ENCODE measurements at places on chromosomes 16 and 17. TPM values are rescaled to one million over a fixed set of nuclear protein-coding genes. Genes with fewer than 3 reads are reported as not detected.

DNA sequence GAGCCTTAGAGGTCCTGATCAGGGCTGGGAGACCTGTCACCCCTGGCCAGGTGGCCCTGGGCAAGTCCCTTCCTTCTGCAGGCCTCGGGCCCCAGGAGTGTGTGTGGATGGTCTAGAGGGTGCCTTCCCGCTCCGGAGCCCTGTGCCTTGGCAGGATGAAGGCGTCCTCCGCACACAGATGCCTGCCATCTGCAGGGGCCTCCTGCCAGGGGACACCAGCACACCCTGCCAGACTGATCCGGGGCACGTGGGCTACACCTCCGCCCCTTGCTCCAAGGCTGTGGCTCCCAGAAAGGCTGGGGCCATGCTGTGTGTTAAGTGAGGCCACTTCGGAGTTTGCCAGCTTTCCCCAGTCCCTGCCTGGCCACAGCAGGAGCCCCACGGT, 30.7 kb downstream of the NPTX1 start:
- H3K27me3 ChIP-seq, result no peaks in the 10 kb centered on the region
- H3K4me1 ChIP-seq, result no peaks in the 10 kb centered on the region
- DNase-seq, result no peak

DNA sequence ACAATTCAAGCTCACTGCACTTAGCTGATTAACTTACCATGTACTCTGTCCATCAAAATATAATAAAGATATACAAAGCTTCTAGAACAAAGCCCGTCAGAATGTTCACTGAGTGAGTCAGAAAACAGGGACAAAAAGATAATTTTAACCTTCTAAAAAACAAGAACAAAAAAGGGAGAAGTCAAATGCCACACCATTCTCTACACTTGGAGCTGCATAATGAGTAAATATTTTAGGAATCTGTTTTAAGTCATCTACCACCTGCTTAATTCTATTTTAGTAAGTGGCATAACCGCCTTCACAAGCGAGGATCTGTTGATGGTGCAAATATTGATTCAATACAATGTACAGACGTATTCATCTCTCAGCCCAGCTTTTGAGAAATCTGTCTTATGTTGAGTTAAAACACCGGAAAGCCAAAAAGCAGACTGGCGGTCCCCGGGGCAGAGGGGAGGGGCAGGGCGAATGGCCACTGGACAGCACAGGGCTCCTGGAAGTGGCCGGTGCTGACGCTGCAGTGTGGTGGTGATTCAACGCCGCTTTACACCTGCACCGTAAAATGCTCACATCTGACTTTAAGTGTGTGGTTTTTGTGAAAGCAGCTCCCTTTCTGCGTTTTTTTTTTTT, 20.1 kb downstream of the RAB40B start:
- no peaks in the 10 kb centered on the region for H3K27me3 ChIP-seq
- no peak overlapping the region for H3K4me3 ChIP-seq
- DNase-seq, result no peak
- H3K4me1 ChIP-seq, result no peaks in the 10 kb centered on the region

The KRT27 gene
- not detected for polyA plus RNA-seq

- peak; percentile 37 for DNase-seq
- H3K4me1 ChIP-seq, result peaks cover 52% of the 10 kb centered on the region
- no peaks in the 10 kb centered on the region for H3K27me3 ChIP-seq
- H3K36me3 ChIP-seq, result peaks cover 34% of the 10 kb centered on the region
- H3K4me3 ChIP-seq, result peak overlapping the region; percentile 66
These were observed 803 bp downstream of the APOBR start for GRCh38 chr16:28495098-28495793.

GRCh38 chr17:66580956-66581391, 253.9 kb upstream of the CACNG5 start:
- H3K36me3 ChIP-seq, result no peaks in the 10 kb centered on the region
- no peak overlapping the region for H3K4me3 ChIP-seq
- no peak overlapping the region for H3K27ac ChIP-seq

GRCh38 chr16:23564575-23565363, 7.2 kb downstream of the UBFD1 start:
- DNase-seq, result no peak
- peaks cover 3% of the 10 kb centered on the region for H3K4me1 ChIP-seq

DNA sequence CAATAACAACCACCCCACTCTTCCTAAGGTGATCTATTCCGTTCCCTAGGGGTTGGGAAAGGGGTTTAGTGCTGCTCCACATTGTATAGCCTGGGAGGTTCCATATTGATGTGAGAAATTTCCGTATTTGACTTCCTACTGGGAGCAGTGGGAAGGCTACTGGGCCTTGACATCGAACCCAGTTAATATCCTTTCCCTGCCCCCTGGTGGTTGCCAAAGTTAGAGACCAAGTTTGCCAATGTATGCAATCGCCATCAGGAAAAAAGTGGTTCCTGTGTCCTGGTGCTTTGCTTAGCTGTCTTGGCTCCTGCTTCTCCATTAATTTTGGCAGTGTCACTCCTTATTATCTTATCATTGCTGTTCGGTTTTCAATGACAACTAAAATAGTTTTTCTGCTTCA, 914.9 kb downstream of the KCNJ2 start:
- H3K4me3 ChIP-seq, result no peak overlapping the region
- H3K27ac ChIP-seq, result no peak overlapping the region
- H3K4me1 ChIP-seq, result no peaks in the 10 kb centered on the region
- no peaks in the 10 kb centered on the region for H3K36me3 ChIP-seq
- no peaks in the 10 kb centered on the region for H3K27me3 ChIP-seq

- peaks cover 41% of the 10 kb centered on the region for H3K27me3 ChIP-seq
- no peak overlapping the region for H3K4me3 ChIP-seq
- no peak overlapping the region for H3K27ac ChIP-seq
- H3K36me3 ChIP-seq, result no peaks in the 10 kb centered on the region
These were observed 527 bp upstream of the CHAD start for GRCh38 chr17:50469208-50469605.

DNA sequence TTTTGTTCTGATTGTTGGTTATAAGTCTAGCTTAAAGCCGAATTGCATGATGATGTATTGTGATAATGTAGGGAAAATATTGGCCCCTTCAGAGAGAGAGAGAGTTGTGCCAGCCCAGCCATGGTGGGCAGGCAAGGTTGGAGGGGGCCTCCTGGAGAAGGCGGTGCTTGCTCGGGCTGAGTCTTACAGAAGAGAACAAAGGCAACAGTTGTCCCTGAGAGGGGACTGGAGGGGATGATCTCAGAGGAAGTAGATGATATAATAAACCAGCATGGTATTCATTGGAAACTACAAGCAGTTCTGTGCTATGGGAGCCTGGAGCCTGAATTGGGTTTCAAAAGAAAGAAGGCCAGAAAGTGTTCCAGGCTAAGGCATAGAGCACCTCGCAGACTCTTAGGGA, 173.8 kb downstream of the RPTOR start:
- H3K27me3 ChIP-seq, result no peaks in the 10 kb centered on the region
- no peak overlapping the region for H3K27ac ChIP-seq

The TSNAXIP1 gene
- polyA plus RNA-seq, result not detected

DNA sequence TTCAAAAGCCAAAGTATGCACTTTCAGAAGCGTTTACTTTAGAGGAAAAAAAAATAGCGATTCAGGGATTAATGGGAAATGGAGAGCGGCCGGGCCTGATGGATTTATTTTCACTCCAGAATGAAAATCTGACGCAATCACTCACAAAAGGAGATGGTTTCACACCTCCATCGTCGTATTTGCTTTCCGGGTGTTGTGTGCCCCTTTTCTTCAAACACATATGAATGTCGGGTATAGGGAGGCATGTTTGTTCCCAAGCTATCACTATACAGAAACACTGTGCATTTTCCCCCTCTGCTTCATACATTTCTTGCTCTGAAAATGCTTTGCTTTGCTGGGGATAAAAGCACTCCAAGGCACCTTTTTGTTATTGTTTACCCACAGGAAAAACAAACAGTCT, 562.2 kb upstream of the ZFHX3 start:
- DNase-seq, result no peak
- no peaks in the 10 kb centered on the region for H3K36me3 ChIP-seq
- H3K4me3 ChIP-seq, result no peak overlapping the region
- peaks cover 10% of the 10 kb centered on the region for H3K27me3 ChIP-seq
- H3K27ac ChIP-seq, result no peak overlapping the region

DNA sequence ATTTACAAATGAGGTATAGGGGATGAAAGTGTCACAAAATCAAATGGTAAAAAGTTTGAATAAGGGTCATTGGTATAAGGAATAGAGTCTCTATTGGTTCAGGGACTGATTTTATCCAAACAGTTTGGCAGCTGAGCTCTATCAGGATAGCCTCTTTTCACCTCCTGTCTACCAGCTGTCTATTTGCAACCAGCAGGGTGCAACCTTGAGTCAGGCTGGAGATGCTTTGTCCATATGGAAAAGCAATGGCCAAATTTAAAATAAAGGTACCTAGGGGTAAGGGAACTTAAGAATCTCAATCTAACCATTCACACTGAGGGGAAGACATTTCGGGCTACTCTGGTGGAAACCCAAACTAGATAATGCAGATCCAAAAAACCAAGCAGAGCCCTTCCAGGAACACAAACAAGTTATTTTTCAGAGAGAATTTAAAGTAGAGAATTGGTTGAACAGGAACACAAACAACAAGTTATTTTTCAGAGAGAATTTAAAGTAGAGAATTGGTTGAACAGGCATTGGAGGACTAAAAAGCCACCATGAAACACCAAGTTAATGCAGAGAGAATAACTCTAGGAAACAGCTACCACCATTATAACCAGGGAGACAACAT, 12.6 kb upstream of the CA10 start:
- H3K27ac ChIP-seq, result no peak overlapping the region
- no peaks in the 10 kb centered on the region for H3K27me3 ChIP-seq
- no peaks in the 10 kb centered on the region for H3K36me3 ChIP-seq
- H3K4me3 ChIP-seq, result no peak overlapping the region
- H3K4me1 ChIP-seq, result no peaks in the 10 kb centered on the region

GRCh38 chr16:69209735-69210134, 22.8 kb downstream of the SNTB2 start:
- no peak overlapping the region for H3K4me3 ChIP-seq
- H3K36me3 ChIP-seq, result no peaks in the 10 kb centered on the region
- H3K4me1 ChIP-seq, result no peaks in the 10 kb centered on the region
- no peak for DNase-seq
- no peaks in the 10 kb centered on the region for H3K27me3 ChIP-seq
- no peak overlapping the region for H3K27ac ChIP-seq

All from CD14-positive monocyte (primary cell).